ENCODE measurements at places on chromosomes 1 and 21. TPM values are rescaled to one million over a fixed set of nuclear protein-coding genes. Genes with fewer than 3 reads are reported as not detected.

DNA sequence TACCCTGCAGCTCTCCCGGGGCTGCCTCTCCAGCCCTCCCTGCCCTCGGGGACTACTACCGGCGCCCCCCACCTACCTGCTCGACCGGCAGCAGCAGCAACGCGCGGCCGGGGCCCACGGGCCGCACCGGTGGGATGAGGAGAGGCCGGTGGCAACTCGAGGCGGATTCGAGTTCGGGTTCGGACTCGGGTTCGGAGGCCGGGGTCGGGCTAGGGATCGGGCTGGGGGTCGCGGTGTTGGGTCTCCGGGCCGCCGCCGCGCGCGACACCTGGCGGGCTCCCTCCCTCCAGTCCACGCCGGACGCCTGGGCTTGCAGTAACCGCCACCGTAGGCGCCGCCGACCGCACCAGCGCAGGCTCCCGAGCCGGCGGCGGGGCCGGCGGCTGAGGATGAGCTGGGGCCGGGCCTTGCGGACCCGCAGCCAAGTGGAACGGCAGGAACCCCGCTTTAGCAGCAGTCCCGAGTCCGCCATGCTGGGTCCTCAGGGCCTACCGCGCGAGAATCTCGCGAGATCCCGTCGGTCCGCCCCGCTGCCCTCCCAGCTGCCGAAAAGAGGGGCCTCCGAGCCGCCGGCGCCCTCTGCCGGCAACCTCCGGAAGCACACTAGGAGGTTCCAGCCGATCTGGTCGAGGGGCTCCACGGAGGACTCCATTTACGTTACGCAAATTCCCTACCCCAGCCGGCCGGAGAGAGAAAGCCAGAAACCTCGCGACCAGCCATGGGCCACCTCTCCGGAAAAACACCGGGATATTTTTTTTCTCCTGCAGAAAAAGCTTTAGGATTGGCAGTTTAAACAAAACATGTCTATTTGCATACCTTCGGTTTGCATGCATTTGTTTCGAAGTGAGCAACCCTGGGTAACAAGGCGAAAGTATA is at the start of gene NOL9:
TSS of gene NOL9 (minus strand) at position 483 of the 876 bp plus-strand sequence. CDS start at position 472, 11 bp downstream.
- DNase-seq = peak; percentile 96

GRCh38 chr1:3246251-3246650 is 177.2 kb downstream of the PRDM16 start:
- no peak for DNase-seq

TACSTD2 gene
- total RNA-seq = 0.16 TPM

SPRR2G gene
- total RNA-seq = not detected
